ENCODE measurements at places on chromosomes 1 and 21.

- no peak for DNase-seq
Measured at GRCh38 chr1:66281808-66282207, 252.1 kb upstream of the SGIP1 start.

DNA sequence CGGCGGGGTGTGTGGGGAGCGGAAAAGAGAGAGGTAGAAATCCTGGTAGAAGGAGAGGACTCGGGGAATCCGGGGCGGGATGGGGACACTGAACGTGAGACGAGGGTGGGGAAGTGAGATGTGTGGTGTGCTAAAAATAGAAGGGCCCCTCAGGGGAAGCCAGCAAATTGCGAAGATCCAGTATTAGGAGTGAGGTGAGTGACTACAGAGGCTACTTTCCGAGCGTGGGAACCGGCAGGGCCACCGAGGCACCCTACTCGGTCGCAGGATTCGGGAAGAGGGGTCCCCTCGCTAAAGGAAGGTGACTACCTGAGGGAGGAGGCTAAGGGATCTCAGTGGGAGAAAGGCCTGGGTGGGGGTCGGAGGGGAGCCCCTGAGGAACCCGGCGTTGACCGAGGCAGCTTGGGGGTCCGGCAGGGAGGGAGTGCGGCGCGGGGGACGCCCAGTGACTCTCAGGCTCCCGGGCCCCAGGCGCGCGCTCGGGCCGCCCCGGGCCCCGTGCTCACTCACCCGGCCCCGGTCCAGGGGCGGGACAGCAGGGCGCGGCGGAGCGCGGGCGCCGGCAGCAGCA, 318 bp downstream of the ALDH4A1 start:
- no peak for DNase-seq

- no peak for DNase-seq
Measured at GRCh38 chr1:55468142-55468795, 253.1 kb upstream of the USP24 start.

DNA sequence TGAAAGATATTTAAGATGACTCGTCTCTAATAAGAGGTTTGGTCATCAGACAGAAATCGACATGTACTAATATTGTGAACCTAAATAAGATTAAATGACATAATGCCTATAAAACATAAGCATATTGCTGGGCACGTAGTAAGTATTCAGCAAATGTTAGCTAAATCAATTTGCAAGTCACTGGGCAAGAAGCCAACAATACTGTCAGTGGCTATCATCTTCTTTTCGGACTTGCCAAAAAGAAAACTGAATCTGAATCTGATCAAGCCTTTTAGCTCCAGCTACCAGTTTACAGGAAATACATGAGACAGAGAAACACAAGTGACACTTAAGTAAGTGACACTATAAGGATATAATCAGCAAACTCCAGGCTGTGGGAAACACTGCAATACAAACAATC, 46.0 kb downstream of the RPL5 start:
- DNase-seq = no peak

GRCh38 chr1:216937491-216937890, 214.3 kb upstream of the ESRRG start:
- no peak for DNase-seq

DNA sequence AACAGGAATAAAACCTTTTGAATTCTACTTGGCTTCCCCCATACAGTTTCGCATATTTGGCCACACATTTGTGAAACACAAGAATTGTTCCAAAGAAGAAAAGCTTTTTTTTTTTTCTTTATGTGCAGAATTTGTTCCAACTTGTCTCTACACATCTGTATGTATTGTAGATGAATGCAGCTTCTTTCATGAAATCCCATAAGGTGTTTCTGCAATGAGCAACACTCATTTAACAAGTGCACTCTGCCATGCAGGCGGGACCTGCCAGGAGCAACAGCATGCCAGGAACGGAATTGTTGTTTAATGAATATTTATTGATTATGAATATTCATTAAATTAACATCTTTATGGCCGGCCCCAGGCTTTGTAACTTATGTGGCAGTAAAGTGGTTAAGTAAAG, 1075.0 kb downstream of the TTLL7 start:
- no peak for DNase-seq

GRCh38 chr1:25573591-25573930, 30.2 kb downstream of the LDLRAP1 start:
- DNase-seq = no peak

- DNase-seq = no peak
Measured at GRCh38 chr1:153944827-153945117, 1.7 kb downstream of the DENND4B start.

DNA sequence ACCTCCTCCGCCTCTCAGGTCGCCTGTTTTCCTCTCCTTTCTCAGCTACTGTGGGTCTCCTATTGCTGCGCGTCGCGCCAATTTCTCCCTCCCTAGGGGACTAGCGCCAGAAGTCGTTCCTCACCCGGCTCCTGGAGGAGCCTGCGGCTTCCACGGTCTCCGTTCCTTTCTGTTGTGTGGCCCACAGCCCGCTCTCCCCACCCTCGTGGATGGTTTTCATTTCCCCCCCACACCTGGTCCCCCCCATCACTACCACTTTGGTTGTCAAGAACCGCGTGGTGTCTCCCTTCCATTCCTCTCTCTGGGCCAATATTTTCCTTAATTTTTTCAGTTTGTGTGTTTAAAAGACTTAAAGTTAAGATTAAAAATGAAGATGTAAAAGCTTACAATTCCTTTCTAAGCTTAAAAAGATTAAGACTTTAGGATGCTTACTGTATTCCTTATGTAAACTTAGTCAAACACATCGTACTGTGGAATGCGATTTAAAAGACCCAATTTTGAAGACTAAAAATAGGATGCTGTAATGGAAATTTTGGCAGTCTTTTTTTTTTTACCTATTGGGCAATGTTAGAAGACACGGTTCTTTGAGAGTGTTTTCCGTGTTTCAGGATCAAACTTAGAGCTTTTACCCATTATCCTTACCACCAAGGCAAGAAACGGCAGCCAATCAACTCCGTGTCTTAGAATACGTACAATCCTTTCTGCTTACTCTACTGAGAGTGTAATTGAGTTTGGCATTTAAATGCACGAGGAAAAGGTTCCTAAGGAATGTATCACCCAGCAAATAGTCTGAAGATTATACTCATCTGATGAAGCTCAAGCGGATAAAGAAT, 773 bp downstream of the CNST start:
- DNase-seq = no peak

DNA sequence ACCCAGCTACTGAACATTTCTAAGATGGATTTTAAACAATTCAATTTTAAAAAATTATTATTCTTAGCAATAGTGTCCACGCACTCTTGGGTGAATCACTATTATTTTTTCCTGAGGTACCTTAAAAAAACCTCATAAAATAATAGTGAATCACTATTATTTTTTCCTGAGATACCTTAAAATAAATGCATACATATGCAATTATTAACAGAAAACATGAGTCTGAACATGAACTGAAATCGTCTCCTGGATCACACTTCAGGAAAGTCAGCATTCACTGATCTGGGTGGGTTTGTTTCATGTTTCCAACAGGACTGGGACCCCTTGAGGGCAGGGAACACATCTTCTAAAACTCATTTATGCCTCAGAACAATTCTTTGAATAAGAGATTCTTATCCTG, 63.1 kb upstream of the IFNLR1 start:
- no peak for DNase-seq
